ENCODE measurements at places on chromosomes 4 and X.
A peak's percentile ranks its signal among the peaks of the same experiment; 100 is the strongest.

DNA sequence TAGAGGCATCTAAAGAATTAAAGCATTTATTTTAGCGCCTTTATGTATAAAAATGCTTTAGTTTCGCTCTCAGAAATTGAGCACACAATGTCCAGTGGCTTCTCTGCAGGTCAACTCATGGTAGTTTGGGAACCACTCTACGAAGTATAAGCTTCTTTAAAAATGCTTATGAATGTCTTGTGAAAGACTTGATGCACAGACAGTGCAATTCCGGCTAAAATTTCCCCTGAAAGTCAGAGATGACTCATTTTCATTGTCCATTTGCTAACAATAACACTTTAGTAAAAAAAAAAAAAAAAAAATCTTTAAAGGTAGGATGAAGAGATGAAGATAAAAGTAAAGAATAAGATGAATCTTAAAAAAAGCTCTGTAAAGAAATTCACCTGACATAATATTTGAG lies 117.2 kb downstream of the PDHA2 start:
- no peak for DNase-seq

- DNase-seq: no peak
Observed at GRCh38 chrX:19545651-19546050, 30.3 kb upstream of the MAP3K15 start.

GRCh38 chr4:107757864-107758476 lies 37.9 kb upstream of the PAPSS1 start:
- DNase-seq: peak; percentile 13

GRCh38 chr4:106041294-106042002 lies 146.2 kb downstream of the NPNT start:
- DNase-seq: no peak

- DNase-seq: no peak
Observed at GRCh38 chr4:58286335-58286734, 1176.2 kb upstream of the IGFBP7 start.

DNA sequence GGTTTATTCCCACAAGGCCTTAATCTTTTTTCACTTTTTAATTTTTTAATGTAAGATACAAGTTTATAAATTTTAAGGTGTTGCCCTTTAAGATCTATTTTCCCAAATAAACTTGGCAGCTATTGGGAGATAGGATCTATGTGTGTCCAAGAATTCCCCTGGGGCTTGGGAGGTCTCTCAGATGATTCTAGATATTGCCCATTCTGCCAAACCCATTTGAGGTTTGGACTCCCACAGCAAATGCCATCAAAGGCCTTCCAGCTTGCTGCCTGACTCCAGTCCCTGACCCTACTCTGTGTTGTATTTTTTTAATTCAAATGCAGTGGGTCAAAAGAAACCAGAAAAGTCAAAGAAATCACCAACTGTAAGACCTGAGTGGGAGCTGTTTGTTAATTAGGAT lies 120.0 kb upstream of the CHRDL1 start:
- no peak for DNase-seq

DNA sequence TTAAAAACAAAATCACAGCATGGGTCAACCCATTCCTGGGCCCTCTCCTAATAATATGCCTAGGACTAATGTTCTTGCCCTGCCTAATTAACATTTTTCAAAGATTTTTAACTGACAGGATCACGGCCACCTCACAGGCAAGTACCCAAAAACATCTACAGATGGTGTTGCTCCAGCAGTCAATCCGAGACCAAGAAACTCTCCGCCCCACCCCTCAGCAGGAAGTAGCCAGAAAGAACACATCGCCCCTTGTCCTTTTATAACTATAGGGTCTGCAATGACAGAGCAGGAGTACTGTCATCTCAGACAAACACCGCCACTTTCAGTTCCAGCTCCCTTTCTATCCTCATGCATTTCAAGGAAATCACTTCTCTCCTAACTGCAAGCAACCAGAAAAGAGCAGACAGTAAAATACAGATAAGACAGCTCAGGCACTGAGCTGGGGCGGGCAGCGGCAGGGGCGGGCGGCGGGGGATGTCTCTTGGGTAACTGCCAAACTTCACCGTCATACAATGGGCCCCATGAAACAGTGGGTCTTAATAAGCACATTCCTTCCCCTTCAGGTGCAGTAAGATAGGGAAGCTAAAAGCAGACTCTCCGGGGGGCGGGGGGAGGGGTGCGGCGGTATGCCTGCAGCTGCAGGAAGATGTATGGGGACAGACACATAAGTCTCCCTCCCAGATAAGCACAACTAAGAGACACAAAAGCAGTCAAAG lies 67.4 kb downstream of the ZNF182 start:
- DNase-seq: no peak

- no peak for DNase-seq
Observed at GRCh38 chrX:34218063-34218462, 85.9 kb upstream of the FAM47A start.

- no peak for DNase-seq
Observed at GRCh38 chr4:3305610-3306371, 13.0 kb downstream of the RGS12 start.

DNA sequence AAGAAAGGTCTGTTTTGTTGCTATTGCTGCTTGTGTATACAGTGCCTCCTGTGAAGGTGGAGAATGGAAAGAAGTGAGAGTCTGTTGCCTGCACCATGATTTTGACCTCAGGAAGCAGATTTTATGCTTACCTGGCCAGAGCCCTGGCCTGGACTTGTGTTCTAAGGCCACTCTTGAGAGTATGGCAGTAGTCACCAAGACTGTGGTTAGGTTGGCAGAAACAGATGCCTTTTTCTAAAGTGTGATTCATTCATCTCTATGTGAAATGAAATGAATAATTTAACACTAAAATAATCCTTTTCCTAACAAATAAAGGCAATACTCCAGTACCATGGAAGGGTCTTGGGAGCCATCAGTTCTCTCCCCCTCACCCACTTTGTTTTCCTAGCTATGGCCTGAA lies 161.8 kb downstream of the DCLK2 start:
- DNase-seq: no peak

DNA sequence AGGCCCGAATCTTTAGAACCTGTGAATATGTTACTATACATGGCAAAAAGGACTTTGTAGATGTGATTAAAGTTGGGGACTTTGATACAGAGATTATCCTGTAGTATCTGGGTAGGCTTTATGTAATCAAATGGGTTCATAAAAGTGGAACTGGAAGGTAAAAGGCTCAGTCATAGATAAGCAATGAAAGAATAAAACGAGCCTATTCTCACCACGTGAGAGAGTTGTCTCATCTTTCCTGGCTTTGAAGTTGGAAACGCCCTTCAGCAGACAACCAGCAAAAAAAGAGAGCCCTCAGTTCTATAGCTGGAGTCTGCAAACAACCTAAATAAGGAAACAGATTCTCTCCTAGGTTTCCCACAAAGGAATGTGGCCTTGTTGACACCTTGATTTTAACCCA lies 805.8 kb upstream of the DIAPH2 start:
- no peak for DNase-seq

DNA sequence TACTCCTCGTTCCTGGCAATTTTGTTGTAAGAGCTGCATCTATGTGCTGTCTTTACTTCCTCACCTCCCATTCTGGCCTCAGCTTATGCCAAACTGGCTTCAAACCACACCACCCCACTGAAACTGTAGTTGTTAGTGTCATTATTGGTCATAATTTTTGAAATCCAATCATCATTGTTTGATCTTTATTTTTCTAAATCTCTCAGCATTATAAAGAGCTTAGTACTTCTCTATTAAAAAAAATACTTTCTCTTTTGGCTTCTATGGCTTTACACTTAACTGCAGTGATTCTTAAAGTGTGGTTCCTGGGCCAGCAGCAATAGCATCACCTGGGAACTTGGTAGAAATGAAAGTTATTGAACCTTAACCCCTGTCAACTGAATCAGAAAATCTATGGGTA lies 83.5 kb upstream of the GRPR start:
- no peak for DNase-seq

GRCh38 chr4:142776026-142776425 lies 70.1 kb downstream of the INPP4B start:
- no peak for DNase-seq

- DNase-seq: no peak
Observed at GRCh38 chr4:159175989-159176375, 73.1 kb downstream of the RAPGEF2 start.

DNA sequence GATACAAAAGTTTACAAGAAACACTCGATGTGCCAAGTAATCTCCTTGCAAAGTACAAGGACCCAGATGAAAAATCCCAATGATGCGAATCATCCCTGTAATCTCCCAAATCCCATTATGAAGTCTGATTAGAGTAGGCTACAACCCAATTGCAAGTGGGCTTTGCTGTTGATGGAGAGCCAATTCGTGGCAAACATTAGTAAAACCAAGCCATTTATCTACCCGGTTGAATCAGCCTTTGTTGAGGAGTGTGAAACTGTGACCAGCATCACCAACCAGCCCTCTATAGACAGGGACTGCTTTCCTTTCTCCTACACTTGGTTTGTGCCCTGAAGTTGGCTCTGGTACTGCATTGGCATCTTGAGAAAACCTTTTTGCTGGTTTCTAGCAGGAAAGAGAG lies 1.2 kb upstream of the PRPS2 start:
- no peak for DNase-seq

GRCh38 chr4:18394656-18395055 lies 373.1 kb upstream of the LCORL start:
- no peak for DNase-seq

DNA sequence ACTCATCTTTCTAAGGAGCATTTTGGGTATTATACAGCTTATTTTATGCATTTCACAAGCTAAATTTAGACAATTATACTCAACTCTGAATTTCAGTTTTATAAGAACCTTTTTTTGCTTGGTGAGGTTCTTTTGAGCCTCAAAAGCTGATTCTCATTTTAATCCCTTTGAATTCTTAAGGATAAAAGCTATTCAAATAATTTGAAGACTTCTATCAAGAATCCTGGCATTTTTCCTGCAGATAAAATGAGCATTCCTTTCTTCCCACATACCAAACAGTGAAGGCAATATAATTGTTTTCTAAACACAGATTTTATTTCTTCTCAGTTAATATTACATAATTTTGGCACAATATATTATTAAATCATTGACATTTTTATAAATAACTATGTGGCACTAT lies 118.4 kb upstream of the GPM6A start:
- no peak for DNase-seq

- no peak for DNase-seq
Observed at GRCh38 chrX:109614951-109615350, 10.0 kb downstream of the KCNE5 start.

DNA sequence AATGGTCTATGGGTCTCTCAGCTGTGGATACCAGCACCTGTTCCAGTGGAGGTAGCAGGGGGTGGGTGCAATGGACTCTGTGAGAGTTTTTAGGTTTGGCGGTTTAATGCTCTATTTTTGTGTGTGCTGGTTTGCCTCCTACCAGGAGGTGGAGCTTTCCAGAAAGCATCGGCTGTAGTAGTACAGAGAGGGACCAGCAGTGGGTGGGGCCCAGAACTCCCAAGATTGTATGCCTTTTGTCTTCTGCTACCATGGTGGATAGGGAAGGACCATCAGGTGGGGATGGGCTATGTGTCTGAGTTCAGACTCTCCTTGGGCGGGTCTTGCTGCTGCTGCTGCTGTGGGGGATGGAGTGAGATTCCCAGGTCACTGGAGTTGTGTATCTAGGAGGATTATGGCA lies 557.2 kb upstream of the GRID2 start:
- no peak for DNase-seq

- no peak for DNase-seq
Observed at GRCh38 chr4:184420881-184421416, 53.4 kb downstream of the IRF2 start.

GRCh38 chr4:97762115-97762512 lies 381.2 kb downstream of the STPG2 start:
- no peak for DNase-seq

DNA sequence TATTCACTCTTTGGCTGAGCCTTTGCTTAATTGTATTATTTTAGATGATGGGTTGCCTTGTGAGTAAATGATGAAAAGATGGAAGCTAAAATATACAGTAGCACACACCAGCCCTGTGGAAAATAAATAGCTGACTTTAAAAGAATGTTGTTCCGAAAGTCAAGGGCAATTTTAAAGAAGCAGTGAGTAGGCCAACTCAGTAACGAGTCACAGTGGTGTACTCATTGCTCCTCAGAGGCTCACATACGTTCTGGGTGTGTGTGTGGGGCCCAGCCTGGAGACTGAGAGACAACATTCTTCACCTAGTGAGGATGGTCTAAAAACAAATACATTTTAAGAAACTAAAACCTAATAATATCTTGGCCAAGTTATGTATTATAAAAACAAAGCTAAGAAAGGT lies 640.3 kb downstream of the TRIML1 start:
- no peak for DNase-seq

DNA sequence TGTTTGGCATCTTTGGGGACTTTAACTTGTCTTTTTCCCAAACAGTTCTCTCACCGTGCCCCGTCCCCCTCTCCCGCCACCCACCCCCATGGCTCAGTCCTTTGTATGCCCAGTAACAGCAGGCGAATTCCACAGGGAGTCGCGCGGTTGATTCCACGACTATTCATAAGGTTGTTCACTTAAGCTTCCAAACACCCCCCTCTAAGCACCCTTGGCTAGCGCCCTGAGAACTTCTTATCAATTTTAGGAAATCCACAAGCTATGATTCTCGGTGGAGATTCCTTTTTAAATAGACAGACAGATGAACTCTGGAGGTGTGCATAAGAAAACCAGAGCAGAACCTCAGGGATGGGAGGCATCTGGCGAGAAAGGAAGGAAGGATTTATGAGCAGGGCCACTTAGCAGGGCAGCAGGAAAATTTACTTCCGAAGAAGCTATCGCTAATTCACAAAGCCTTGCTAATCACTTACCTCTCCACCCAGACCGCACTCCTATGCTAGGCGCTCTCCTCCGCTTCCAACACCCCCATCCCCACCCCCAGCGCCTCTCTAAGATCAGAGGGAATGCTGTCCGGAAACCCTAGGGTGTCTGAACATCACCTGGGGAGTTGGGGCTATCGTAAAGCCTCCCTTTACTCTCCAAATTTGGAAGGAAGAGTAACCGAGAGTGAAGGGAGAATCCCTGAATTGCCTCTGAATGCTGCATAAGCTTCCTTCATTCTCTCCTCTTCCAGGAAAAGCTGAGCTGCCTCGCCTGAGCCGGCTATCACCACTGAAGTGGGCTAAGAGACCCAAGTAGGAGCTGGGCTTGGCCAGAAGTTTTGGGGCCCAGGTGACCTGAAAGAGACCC lies 1.7 kb downstream of the UNC5C start:
- DNase-seq: no peak

DNA sequence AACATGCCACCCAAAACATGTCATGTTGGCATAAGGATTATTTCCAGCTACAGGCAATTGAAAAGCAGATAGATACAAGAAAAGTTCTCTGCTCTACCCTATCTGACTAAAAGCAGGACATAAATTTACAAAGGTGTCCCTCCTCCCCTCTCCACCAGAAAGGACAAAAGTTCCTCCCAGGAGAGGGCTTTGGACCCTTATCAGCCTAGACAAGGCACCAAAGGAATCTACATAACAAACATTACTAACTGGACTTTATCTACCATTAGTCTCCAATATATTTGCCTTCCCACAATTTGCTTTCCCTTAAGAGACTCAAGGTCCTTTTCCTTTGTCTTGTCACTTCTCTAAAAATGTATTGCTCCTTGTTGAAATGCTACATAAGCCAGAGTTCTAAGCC lies 55.6 kb downstream of the ADGRA3 start:
- no peak for DNase-seq

GRCh38 chr4:37779896-37780295 lies 46.6 kb upstream of the PGM2 start:
- no peak for DNase-seq
